C1 segment of cervical spinal cord (tissue), 14 donors: ENCODE measurements at places on chromosomes 5 and 9.

DNA sequence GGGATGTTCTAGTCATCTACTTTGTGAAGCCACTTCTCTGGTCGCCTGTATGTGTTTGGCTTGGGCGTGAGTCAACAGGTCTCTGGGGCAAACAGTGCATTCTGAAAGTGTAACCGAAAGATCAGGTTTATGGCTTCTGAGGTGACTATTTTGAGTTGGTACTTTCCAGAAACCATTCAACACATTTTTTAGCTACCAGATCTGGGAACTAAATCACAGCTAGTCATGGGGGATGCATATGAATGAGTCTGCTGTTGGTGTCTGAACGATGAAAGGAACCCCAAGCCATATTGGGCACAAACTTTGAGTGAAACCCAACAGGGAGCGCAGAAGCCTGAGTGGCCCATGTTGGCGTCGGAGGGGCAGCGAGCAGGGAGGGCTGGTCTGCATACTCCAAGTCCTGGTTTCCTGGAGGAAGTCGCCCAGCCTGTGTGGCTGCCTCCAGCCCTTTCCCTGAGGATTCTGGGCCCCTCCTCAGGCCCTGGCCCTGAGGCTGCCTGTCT lies 35.3 kb downstream of the UBE2QL1 start:
- DNase-seq, result no peak

DNA sequence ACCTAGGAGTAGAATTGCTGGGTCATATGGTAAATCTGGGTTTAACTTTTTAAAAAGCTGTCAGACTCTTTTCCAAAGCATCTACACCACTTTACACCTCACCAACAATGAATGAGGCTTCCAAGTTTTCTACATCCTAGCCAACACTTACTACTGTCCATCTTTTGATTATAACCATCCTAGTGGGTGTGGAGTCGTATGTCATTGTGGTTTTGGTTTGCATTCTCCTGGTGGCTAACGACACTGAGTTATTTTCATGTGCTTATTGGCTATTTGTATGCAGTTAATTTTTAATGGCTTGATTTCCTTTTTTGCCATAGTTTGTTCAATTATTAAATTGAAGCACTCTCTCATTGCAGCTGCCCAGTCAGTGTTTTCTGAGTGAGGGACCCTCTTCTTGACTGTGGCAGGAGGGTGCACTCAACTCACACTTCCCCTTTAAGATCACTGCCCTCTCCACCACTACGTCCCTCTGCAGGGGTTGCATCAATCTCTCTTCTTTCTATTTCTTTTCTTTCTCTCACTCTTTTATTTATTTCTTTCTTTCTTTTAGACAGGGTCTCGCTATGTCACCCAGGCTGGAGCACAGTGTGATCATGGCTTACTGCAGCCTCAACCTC lies 182.3 kb downstream of the C9orf152 start:
- DNase-seq, result no peak

DNA sequence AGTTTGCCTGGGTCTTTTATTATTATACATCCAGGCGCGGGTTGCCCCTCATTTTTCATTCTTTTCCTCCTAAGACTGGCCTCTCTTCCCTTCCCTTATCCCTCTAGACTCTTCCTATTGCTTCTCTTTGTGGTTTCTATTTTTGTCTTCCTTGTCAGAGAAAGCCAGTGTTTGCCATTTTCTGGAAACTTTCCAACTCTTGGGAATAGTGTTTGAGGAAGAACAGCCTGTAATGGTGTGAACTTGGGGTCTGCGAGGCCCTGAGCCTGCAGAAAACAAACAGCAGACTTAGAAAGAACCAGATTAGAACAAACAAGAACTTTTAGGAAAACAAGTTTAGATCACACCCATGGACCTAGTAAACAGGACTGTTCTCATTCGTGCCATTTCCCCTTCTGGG lies 15.5 kb downstream of the PRKACG start:
- DNase-seq, result no peak

- DNase-seq, result no peak
Observed at GRCh38 chr5:130090569-130091270, 186.5 kb downstream of the CHSY3 start.

DNA sequence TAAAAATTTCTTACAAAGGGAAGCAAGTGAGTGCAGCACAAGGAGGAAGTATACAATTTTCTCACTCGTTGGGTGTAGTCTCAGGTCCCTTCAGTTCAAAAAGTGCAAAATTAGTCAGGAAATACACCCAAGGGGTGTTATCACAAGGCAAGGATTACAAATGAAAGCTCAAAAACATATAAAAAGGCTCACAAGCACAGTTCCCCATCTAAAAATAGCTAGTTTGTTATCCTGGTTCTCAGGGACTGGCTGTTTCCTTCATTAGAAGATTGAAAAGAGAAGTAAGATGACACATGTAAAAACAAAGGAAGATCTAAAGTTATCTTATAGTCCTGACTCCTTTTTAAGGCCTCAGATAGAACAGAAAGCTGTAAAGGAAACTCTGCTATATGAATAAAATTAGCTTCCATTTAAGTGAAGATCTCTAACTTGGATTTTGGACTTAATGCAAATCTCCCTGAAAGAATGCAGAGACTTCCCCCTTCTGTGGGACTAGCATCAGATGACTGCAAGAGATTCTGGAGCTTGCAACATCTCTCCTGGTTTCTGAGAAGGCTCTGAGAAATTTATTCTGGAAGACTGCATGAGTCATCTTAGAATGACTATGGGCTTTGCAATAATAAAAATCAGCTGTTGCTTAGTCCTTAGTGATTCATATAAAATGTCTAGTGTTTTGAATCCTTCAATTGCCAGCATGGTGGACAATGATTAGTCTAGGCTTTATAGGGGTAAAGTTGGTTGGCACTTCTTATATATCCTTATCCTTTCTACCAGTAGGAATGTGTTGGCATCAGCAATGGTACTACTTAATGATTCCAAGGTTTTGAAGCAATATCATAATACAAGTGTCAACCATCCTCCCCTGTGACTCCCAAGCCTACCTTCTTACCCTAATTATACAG lies 25.4 kb downstream of the DAB2 start:
- no peak for DNase-seq

DNA sequence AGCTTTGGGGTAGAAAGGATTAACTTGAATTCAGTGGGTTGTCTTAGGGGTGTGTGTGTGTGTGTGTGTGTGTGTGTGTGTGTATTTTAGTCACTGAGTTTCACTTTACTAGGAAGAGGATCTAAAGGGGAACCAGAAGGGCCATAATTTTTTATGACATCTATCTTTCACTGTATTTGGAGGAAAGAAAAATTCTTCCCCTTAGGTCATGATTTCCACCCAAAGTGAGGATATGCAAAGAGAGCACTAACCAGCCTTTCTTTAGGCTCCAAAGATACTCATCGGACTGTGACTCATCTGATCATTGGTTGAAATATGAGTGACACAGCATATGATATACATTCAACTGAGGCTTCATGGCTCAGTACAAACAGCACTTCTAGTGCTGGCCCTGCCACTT lies 75.2 kb upstream of the RASGRF2 start:
- no peak for DNase-seq

GRCh38 chr9:128428644-128429512 lies 8.2 kb downstream of the CERCAM start:
- DNase-seq, result no peak

GRCh38 chr5:111299831-111300432 lies 75.7 kb downstream of the CAMK4 start:
- DNase-seq, result no peak

GRCh38 chr5:43300112-43300511 lies 13.1 kb downstream of the HMGCS1 start:
- DNase-seq, result no peak

- DNase-seq, result no peak
Observed at GRCh38 chr9:101445353-101446029, 9.9 kb upstream of the ALDOB start.

DNA sequence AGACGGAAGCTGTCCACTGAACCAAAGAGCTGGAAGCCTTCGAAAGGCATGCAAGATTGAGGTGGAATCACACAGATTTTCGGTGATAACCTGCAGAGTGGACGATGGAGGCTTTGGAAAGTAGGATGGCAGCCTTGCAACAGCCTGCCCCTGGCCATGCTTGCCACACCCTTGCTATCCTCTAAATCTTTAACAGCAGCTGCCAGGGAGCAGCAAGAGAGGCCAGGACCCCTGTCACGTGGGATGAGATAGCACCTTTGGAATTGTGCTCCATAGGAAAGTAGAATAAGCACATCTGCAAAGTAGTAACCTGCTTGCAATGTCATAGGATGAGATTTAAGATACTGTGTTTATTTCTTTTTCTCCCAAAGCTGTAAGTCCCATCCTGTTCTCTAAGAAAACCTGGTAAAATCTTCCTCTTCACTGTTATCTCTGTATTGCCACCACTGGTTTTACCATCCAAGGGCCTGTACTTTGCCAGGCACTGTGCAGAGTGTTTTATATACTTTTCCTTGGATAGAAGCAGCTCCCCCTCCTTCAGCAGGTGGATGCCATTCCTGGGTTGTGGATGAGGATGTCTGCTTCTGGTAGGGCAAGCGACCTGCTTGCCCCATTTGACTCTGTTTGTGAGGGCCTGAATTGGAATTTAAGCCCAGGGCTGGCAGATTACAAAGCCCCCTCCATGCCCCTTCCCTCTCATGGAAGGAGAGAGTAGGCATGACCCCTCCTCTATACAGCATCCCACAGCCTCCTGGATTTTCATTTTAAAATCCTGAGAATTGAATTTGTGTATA lies 10.1 kb downstream of the TRIO start:
- DNase-seq, result no peak

GRCh38 chr5:147509710-147510651 lies at the start of gene DPYSL3:
Gene DPYSL3, minus strand, starts transcription at chr5:147510068. Its CDS starts 210 bp downstream, at chr5:147509858.
- DNase-seq, result peak; percentile 26
